ENCODE measurements at places on chromosomes 12 and 14. TPM values are rescaled to one million over a fixed set of nuclear protein-coding genes. Genes with fewer than 3 reads are reported as not detected.

DNA sequence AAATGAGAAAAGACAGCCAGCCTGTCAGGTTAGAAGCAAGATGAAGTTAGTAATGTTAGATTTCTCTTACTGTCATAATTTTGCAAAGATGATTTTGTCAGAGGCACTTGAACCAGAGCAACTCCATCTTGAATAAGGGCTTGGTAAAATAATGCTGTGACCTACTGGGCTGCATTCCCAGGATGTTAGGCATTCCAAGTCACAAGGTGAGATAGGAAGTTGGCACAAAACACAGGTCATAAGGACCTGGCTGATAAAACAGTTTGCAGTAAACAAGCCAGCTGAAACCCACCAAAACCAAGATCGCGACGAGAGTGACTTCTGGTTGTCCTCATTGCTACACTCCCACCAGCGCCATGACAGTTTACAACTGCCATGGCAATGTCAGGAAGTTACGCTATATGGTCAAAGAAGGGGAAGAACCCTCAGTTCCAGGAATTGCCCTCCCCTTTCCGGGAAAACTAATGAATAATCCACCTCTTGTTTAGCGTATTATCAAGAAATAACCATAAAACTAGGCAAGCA lies 1313.5 kb upstream of the TMEM132C start:
- no peak for DNase-seq

DNA sequence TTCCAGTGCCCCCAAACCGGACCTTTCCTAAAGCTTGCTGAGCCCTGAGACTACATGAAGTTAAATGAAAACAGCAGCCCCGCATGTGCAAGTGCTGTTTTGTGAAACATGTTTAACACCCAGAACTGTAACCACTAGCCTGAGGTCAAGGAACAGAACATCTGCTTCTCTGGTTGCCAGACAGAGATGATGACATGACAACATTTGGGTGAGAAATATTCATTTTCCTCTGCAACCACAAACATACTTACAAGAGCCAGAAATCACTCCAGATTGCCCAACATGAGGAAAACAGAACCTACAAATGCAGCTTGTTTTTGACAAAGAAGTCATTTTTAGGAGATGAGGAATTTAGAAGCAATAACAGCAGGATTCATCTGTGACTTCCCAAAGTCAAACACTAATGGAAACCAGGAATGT lies 110.4 kb downstream of the BCAT1 start:
- no peak for DNase-seq

GRCh38 chr12:62363506-62363905 lies 103.1 kb upstream of the MON2 start:
- DNase-seq: no peak

GRCh38 chr12:63150713-63151622 lies at the start of gene AVPR1A:
Gene AVPR1A, minus strand, starts transcription at chr12:63151201. Its CDS starts 365 bp downstream, at chr12:63150836.
- no peak for DNase-seq

DNA sequence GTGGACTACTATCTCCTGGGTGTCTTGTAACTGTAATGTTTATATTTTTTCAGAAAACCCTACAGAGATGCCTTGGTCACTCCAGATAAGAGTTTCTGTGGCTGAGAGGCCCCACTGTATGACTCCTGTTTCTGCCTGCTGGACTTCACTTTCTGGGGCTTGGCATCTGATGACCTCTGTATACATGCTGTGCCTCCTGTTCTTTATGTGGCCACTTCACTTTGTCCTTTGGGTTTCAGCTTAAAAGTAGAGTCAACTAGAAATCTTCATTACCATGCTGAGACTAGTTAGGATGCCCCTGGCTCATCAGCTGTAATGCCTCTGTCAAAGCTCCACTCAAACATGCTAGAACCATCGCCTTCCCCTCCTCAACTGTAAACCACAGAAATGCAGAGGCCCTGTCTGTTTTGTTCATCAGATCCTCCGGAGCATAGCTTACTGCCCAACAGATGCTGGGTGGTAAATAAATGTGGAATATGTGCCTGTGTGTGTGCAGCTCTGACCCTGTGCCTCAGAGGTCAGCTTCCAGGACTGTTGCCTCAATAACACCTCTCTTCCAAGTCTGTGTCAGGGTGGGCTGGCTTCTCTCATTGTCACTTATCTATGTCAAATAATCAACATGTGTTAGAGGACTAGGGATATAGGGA lies 25.5 kb downstream of the ZNF664 start:
- DNase-seq: no peak

Gene ARHGEF25
- 25.7 TPM for total RNA-seq

Gene C12orf50
- total RNA-seq: 0.36 TPM

Gene MORN3
- total RNA-seq: 1.6 TPM

All from cerebellum (tissue), 4 donors.